ENCODE measurements at places on chromosomes 12 and 14.

DNA sequence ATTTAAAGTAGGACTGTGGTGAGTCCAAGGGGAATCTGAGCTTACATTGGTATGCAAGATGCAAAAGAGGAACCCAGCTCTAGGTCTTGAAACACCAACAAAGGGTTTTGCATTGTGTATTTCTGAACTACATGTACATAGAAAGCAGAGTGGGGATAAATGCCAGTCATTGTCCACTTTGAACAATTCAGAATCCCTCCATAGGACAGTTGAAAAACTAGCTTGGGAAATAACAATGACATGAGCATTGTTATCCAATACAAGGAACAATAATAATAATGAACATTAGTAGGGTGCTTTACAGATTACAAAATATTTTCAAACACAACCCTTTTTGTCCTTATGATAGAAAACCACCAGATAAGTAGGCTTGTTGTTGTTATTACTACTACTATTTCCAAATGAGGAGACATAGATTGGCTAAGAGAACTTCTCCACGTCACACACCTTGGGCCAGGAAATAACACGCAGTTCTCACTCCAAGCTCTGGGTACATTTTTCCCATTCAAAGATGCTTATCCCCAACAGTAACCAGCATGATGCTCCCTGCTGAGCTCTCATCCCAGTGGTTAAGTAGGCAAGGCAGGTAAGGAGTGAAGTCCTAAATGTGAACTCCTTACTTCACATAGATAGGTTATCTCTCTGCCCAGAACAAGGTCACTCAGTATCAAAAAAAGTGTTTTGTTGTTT is 51.7 kb upstream of the RASSF8 start:
- DNase-seq: no peak

- DNase-seq: no peak
Observed at GRCh38 chr14:75595226-75595625, 16.8 kb downstream of the FLVCR2 start.

DNA sequence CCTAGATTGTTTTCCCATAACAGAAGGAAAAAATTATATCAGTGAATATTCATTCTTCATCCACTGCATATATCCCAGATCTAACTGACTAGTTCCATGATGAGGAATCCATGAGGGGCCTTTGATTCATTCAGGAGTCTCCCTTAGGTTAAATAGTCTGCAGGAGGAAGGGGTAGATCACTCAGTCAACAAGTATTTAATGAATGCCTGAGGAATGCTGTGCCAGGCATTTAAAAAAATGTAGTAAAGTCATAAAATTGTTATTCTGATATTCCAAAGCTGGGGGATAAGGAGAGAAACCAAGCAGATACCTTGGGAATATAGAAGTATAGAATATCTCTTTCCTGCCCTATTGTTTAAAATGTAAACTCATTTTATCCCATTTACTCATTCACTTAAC is 216.2 kb upstream of the CAND1 start:
- peak; percentile 17 for DNase-seq

- DNase-seq: no peak
Observed at GRCh38 chr14:79467835-79468234, 743.5 kb downstream of the DIO2 start.

GRCh38 chr14:64476438-64476837 is 11.1 kb downstream of the AKAP5 start:
- no peak for DNase-seq

DNA sequence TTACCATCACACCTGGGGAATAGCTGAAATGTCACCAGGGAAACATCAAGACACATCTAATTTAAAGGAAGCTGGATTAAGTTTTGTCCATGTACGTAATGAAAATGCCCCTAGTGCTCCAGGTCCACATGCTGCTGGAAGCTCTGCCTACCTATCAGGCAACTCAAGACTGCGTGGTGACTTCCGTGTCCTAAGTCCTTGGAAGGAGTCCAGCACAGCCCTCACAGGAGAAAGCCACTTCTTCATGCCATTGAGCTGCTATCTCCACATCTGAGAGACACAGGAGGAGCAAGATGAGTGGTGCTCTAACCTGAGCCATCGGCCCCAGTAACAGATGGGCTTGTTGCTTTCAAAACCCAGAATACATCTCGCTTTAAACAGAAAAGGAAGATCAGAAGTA is 316.4 kb downstream of the DPF3 start:
- no peak for DNase-seq

DNA sequence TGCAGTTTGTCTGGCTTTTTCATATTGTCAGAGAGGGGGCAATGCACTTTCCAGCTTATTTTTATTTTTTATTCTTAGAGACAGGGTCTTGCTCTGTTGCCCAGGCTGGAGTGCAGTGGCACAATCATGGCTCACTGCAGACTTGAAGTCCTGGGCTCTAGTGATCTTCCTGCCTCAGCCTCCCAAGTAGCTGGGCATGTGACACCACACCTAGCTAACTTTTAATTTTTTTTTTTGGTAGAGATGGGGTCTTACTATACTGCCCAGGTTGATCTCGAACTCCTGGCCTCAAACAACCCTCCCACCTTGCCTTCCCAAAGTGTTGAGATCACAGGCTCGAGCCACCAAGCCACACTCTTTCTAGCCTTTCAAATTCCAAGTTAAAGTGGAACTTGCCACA is 3.9 kb upstream of the A2ML1 start:
- DNase-seq: no peak

DNA sequence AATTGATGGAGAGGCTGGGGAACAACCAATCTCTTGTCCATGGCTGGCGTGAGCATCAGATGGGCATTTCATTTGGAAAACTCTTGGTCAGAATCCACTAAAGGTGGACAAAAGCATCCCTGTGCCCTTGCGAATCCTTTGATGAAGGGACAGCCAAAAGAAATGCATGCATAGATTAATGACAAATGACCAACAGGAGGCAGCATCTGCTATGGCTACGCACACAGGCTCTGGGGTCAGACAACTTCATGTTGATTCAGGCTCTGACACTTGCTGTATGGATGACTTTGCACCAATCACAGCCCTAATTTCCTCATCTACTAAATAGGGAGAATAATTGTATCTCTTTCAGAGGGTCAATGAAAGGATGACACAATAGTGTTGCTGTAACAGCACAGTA is 117.5 kb downstream of the ASCL4 start:
- no peak for DNase-seq

DNA sequence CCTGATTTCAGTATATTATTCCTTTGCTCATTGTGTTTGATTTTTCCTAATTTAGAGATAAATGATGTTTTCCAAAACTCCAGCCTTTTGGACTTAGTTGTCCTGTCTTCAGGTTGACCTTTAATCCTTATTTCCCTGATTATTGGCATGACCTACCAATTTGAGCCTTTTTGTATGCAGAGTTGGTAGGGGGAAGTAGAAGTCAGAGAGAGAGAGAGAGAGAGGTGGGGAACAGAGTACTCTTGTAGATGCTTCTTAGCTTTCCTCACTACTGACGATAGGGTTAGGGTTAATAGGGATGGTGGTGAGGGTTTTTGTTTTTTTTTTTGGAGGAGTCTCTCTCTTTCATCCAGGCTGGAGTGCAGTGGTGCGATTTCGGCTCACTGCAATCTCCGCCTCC is 38.6 kb downstream of the TBC1D15 start:
- no peak for DNase-seq

- DNase-seq: no peak
Observed at GRCh38 chr12:97862072-97862471, 399.5 kb downstream of the RMST start.

DNA sequence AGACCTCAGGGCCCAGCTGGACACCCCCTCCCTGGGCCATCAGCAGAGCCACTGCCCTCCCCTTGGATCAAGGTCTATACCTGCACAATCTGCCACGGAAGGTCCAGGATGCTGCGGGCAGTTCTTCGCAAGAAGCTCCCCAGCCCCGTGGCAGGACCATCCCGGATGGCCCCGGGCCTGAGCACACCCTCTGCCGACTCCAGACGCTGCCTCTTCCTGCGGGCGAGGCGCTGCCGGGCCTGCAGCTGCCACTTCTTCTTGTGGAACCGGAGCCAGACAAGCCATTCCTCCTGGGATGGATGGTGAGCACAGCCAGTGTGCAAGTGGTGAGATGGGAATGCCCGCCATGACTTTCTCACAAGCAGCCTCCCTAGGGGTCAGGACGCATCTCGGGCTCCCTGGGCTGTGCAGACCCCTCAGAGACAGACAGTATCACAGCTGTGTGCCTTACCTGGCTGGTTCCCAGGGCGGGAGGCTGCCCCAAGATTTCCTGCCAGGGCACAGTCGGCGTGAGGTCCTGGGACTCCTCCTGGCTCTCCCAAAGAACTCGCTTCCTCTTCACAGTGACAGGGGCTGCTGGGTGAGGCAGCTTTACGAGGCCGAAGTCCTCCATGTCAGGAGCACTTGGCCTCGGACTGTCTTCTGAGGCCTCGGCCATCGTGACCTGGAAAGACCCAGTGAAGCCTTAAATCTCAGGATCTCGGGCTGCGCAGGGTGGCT is 30.8 kb downstream of the P2RX2 start:
- no peak for DNase-seq

DNA sequence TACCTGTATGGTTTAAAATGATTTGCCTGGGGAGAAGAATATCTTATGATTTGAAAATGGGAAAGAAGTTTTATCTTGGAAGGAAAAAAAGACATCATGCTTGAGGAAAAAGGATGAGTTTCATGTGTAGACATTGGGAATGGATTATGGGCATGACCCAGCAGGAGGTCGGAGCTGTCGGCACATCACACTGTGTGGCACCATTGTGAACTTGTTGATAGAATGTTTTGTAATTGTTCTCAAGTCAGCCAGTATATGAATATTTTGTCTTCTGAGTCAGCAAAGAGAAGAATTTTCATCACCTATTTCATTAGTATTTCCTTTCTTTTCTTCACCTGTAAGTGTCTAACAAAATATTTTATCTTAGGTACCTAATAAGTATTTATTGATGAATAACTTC is 60.0 kb upstream of the HMGA2 start:
- no peak for DNase-seq
